ENCODE measurements at places on chromosomes 3 and 15.

GRCh38 chr3:142878649-142879300 lies 10.1 kb downstream of the PCOLCE2 start:
- no peak for DNase-seq

DNA sequence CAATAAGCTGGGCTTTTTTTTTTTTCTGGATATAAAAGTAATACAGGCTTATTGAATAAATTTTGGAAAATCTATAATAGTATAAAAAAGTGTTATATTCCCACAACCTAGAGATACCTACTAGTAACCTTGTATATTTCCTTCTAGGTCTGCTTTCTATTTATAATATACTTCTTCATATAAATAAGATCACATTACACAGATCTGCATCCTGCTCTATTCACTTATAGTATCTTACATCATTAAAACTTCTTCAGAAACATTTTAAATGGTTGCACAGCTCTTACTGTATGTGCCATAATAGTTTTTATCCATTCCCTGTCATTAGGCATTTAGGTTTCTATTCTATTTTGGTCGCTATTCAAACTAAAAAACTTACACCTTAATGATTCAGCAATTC lies 87.0 kb upstream of the TTBK2 start:
- no peak for DNase-seq

- DNase-seq, result no peak
Observed at GRCh38 chr3:145384307-145384706, 776.7 kb downstream of the PLOD2 start.

DNA sequence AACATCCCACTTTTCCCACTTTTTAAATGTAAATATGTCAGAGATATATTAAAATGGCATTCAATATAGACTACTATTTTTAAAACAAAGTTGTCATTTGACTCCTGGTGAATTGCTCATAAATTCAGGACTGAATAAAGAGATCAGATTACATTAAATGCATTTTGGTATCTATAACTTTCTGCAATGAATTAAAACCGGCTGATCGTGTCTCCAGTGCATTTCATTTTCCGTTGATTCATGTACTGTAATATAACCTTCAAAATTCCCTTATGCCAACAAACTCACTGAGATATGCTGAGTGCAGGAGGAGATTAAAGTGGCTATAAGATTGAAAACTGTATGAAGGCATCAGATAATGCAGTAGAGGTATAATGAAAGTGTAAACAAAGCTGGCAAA lies 361.1 kb upstream of the CDIN1 start:
- DNase-seq, result no peak

DNA sequence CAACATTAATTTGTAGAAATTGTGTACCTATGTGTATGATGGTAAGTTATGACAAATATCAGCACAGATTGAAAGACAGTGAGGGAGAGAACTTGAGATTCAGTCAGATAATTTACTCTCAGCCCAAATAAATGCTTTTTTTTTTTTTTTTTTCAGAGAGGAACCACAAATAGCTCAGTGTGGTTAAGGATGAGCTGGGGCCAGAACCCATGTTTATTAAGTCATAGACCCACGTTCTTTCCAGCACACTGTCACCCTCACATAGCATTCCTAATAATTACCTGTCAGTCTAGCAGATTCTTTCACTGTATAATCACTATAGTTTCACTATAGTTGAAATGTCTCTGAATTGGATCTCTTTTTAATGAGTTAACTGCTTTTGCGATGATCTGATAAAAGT lies 246.1 kb downstream of the ZIC1 start:
- DNase-seq, result no peak

GRCh38 chr3:45163481-45163880 lies 17.3 kb upstream of the CDCP1 start:
- no peak for DNase-seq

DNA sequence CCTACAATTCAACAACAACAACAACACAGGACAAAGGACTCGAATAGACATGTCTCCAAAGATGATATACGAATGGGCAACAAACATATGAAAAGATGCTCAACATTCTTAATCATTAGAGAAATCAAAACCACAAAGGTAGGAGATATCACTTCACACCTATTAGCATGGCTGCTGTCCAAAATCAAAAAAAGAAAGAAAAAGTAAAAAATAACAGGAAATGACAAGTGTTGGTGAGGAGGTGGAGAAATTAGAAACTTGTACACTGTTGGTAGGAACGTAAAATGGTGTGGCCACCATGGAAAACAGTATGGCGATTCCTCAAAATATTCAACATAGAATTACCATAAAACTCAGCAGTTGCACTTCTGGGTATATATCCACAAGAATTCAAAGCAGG lies 312.3 kb upstream of the STT3B start:
- no peak for DNase-seq

- DNase-seq, result no peak
Observed at GRCh38 chr15:78565951-78566774, 843 bp downstream of the CHRNA5 start.

DNA sequence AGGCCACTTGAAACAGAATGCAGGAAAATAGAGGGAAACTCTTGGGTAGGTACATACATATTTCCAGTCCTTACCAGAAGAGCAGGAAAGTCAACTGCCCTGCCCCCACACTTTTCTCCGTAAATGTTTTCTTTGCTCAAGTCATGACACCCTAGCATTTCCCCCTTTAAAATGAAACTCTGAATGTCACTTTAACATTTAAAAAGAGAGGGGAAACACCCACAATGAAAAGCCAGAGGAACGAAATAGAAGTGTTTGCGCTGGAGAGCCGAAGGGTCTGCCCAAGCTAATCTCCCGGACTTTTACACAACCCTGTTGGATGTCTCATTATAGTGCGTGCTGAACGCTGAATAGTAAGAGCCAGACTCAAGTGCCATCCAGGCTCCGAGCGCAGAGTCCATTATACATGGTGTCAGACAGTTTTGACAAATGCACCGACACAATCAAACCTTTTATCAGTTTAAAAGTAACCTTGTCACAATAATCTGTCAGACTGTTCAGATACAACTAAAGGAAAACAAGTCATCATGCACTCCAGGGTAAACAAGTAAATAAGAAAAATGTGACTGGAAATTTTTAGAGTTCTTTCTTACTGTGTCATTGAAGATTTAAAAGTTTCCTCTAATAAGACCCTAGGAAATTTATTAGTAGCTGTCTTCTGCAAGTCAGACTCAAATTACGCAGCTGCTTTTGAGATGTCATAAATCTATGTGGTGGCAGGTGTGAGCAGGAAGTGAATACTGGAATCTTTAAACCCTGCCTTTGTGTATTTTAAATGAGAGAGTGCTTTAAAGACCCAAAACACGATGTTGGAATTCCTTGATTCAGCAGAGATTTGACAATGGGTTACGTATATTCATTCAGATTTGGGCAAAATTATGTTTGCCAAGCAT lies 159.8 kb downstream of the RBMS3 start:
- DNase-seq, result peak; percentile 16

DNA sequence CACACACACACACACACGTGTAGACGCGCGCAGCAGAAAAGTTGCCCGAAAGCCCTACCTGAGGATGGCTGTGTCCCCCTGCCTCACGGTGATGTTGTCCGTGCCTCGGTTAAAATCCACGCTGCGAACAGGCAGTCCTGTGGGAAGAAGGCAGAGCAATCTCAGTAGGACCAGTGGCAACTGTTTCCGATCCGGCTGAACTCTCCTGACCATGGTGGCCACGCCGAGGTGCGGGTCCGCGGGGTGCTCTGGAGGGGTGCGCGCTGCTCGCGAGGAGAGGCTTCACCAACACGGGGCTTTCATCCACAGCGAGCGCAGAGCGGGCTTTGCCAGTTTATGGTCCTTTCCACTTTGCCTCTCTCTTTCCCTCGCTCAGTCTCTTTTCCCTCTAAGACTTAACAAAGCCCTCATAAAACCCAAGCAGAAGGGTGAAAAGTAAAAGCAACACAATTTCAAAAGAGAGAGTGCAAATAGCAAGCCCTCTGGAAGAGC lies 422 bp downstream of the LSAMP start:
- DNase-seq, result no peak

DNA sequence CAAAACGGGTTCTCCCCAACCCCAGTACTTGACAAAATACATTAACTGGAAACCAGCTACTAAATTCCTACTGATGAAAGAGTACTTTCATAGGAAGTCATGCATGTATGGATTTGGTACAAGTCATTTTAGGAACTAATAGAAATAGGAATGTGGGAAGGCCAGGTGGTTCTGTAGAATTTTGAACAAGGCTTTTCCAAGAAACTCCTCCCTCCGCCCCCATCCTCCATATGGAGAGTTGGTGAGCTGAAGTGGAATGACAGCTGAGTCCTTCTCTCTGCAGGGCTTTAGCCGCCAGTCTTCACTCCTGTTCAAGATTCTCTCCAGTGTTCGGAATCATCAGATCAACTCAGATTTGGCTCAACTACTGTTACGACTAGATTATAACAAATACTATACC lies 33.2 kb downstream of the TUBGCP4 start:
- DNase-seq, result no peak

DNA sequence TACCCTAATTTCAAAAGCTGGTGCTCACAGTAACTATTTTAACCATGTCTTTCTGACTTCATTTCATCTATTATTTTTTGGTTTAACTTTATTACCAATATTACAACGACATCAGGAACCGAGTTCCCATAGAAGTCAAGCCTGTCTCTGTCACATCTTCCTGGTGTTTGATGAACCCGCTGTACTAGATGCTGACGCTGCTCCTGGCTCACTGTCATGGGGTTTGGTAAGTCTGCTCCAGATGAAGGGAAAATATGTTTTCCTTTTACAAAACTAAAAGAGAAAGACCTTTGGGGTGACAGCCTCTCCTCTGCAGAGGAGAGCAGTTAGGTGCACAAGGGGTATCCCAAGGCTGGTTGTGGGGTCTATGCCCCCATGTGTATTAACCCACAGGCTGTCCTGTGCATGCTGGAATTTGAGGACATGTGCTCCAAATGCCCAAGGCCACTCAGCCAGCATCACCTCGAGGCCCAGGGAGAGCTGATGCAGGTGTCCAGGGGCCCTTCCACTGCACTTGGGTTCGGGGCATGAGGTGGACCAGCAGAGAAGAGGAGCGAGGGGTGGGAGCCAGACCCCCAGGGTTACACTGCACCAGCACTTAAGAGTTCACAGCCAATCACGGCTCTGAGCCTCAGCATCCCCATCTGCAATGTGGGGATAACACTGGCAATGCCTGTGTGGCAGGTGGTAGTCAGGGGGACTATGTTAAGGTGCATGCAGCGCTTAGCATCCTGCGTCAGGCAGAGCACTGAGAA lies 62.2 kb downstream of the ATP10A start:
- DNase-seq, result no peak

GRCh38 chr3:52534281-52535183 lies 875 bp upstream of the NT5DC2 start:
- DNase-seq, result peak; percentile 38

GRCh38 chr15:78421238-78421965 lies 16.6 kb upstream of the IREB2 start:
- DNase-seq, result no peak

DNA sequence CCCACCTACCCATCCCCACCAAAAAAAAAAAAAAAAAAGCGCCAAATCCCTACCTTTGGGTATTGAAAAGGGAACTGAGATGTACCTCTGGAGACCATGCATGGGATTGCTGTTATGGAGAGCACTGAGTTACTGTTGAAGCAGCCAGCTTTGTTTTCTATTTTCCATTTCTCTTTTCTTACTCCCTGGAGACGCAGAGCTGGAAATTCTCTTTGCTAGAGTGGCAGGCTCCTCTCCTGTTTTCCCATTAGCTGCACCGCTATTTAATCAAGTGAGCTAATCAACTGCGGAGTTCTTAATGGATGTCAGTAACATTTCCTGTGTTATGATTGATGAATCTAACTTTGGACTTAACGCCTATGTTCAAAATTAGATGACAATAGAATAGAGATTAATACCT lies 136.1 kb upstream of the LMCD1 start:
- no peak for DNase-seq

- no peak for DNase-seq
Observed at GRCh38 chr3:58287354-58287753, 18.7 kb upstream of the RPP14 start.

DNA sequence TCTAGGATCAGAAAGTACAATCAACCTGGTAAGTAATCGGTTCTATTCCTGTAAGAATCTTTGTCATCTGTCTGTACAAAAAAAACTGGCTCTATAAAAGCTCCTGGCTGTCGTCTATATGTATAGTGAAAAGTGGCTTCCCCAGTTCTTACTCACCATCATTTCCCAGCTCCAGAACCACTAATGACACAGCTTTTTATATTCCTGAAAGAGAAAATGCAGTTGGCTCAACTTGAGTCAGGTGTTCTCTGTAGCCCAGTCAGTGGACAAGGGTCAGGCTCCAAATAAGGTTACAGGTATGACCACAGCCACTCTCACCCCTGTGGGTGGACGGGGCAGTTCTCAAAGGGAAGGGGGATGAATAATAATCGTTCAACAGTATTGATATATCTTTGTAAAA lies 85.1 kb downstream of the AP4E1 start:
- no peak for DNase-seq

DNA sequence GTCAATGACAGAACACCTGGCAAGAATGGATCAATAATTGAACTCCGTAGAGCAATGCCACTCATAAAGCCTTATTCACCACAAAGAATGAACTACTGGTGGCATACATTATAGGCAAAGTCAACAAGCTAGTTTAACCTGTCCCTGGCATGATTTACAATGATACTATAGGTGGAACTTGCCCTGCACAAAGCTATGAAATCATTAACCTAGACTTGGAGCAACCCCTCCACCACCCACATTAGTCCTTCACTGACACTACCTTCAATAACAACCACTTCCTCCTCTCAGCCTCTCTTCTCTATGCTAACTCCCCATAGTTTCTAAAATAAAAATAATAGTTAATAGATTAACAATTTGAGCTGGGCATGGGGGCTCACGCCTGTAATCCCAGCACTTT lies 54.4 kb downstream of the ACAP2 start:
- no peak for DNase-seq

DNA sequence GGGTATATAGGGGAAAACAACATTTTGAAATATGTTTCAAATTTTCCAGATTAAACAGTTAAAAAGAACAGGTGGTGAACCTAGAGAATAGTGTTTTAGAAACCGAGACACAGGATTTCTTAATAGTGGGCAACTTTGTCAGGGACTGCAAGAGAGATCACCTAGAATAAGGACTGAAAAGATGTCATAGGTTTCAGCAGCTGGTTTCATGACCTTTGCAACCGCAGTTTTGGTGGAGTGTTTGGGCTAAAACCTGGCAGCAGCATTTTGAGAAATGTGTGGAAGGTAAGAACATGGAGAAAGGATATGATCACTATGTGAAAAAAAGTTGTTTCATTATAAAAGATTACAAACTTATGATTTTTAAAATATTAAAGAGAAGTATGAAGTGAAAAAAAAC lies 34.9 kb downstream of the PRKCI start:
- no peak for DNase-seq

DNA sequence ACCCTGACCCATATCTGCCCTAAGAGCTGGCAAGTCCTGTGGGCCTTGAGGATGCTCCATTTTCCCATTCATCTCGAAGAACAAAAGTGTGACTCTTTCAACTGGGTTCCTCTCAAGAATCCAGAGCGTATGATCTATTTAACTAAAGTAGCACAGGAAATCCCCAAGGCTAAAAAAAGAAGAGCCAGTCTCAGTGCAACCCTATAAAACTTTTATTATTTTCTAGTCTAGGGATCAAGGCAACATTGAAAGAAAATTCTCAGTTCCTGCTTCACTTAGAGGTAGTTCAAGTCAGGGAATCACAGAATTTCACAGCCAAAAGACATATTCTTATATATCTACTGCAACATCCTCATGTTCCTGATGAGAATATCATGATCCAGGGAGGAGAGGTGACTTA lies 51.6 kb upstream of the GRM7 start:
- no peak for DNase-seq

- DNase-seq, result no peak
Observed at GRCh38 chr3:108862865-108863798, 40.5 kb downstream of the TRAT1 start.

- no peak for DNase-seq
Observed at GRCh38 chr3:107627962-107628542, 105.3 kb downstream of the BBX start.
